ENCODE measurements at places on chromosomes 12 and 14. TPM values are rescaled to one million over a fixed set of nuclear protein-coding genes. Genes with fewer than 3 reads are reported as not detected.

DNA sequence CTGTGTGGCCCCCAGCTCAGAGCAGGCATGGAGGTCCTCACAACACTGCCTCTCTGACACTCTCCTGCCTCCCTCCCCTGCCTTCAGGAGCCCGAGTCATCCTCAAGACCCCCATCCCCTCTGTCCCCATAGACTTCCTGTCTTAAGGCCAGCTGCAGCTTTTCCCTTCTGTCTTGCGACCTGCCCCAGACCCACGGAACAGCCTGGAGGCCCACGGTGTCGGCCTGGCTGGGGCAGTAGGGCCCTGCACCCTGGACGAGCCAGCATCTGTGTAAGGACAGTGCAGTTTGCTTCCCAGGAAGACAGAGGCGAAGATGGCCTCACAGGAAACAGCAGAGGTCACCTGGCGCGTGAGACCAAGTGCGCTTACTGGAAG is 9.7 kb downstream of the TEDC1 start:
- H3K4me3 ChIP-seq, result no peak overlapping the region
- DNase-seq, result no peak

DNA sequence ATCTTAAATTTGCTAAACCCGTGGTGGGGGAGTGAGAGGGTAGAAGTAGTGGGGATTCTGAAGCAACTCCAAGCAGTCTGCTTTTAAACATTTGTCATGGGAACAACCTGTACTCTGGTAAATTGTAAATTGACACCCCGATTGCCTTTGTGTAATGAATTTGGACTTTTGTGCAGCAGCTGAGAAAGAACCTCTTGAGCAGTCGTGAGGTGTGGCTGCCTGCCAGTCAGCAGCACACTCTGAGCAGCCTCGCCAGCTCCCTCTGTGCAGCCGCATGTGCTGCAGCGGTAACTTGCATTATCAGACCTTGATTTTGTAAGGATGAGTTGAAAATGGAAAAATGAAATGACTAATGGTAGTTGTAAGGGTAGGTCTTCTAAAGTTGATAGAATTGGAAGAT is 74.3 kb downstream of the SUSD6 start:
- peak overlapping the region; percentile 81 for H3K27ac ChIP-seq
- no peaks in the 10 kb centered on the region for H3K27me3 ChIP-seq
- peaks cover 73% of the 10 kb centered on the region for H3K4me1 ChIP-seq
- peak overlapping the region; percentile 79 for H3K4me3 ChIP-seq
- peaks cover 5% of the 10 kb centered on the region for H3K36me3 ChIP-seq

- H3K36me3 ChIP-seq, result peaks cover 1% of the 10 kb centered on the region
- no peak overlapping the region for H3K4me3 ChIP-seq
- H3K27ac ChIP-seq, result no peak overlapping the region
- H3K4me1 ChIP-seq, result peaks cover 10% of the 10 kb centered on the region
- no peak for DNase-seq
These were observed 7.4 kb downstream of the SCARB1 start for GRCh38 chr12:124856132-124856841.

- H3K27me3 ChIP-seq, result no peaks in the 10 kb centered on the region
- H3K4me1 ChIP-seq, result no peaks in the 10 kb centered on the region
- no peaks in the 10 kb centered on the region for H3K36me3 ChIP-seq
These were observed 61.3 kb downstream of the ADCK1 start for GRCh38 chr14:77861201-77861600.

GRCh38 chr12:10967409-10967808 is 19.3 kb downstream of the TAS2R50 start:
- H3K27me3 ChIP-seq, result no peaks in the 10 kb centered on the region
- no peaks in the 10 kb centered on the region for H3K36me3 ChIP-seq
- H3K4me1 ChIP-seq, result no peaks in the 10 kb centered on the region
- no peak for DNase-seq

- no peak overlapping the region for H3K4me3 ChIP-seq
- H3K36me3 ChIP-seq, result peaks cover 15% of the 10 kb centered on the region
- no peak overlapping the region for H3K27ac ChIP-seq
- DNase-seq, result no peak
- H3K4me1 ChIP-seq, result peaks cover 24% of the 10 kb centered on the region
These were observed 38.8 kb upstream of the NINJ2 start for GRCh38 chr12:701896-702539.

- H3K36me3 ChIP-seq, result no peaks in the 10 kb centered on the region
- no peak overlapping the region for H3K4me3 ChIP-seq
- no peak for DNase-seq
- H3K27me3 ChIP-seq, result peaks cover 48% of the 10 kb centered on the region
- H3K4me1 ChIP-seq, result no peaks in the 10 kb centered on the region
- H3K27ac ChIP-seq, result no peak overlapping the region
These were observed 28.2 kb upstream of the STAB2 start for GRCh38 chr12:103558879-103559278.

- H3K27ac ChIP-seq, result no peak overlapping the region
- H3K4me3 ChIP-seq, result no peak overlapping the region
- no peak for DNase-seq
- no peaks in the 10 kb centered on the region for H3K4me1 ChIP-seq
- H3K36me3 ChIP-seq, result peaks cover 1% of the 10 kb centered on the region
These were observed 38.2 kb upstream of the TMX1 start for GRCh38 chr14:51201890-51202289.

DNA sequence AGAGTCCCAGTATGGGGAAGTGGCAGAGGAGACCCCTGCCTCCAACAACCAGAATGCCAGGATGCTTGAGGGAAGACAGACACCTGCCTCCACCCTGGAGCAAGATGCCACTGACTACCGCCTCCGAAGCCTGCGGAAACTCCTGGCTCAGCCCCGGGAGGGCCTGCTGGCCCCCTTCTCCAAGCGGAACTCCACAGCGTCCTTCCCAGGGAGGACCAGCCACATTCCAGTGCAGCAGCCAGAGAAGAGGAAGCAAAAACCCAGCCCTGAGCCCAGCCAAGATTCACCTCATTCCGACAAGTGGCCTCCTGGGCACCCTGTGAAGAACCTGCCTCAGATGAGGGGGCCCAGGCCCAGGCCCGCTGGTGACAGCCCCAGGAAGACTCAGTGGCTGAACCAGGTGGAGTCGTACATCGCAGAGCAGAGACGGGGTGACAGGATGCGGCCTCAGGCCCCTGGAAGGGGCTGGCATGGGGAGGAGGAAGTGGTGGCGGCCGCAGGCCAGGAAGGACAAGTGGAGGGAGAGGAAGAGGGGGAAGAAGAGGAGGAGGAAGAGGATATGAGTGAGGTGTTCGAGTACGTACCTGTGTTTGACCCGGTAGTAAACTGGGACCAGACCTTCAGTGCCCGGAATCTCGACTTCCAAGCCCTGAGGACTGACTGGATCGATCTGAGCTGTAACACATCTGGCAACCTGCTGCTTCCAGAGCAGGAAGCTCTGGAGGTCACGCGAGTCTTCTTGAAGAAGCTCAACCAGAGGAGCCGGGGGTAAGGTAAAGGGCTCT is 93.7 kb downstream of the B4GALNT3 start:
- H3K27ac ChIP-seq, result peak overlapping the region; percentile 81
- no peaks in the 10 kb centered on the region for H3K27me3 ChIP-seq
- DNase-seq, result no peak
- H3K4me3 ChIP-seq, result peak overlapping the region; percentile 29
- H3K36me3 ChIP-seq, result no peaks in the 10 kb centered on the region

GRCh38 chr12:104216521-104216924 is 944 bp downstream of the TXNRD1 start:
- peaks cover 1% of the 10 kb centered on the region for H3K27me3 ChIP-seq
- H3K4me3 ChIP-seq, result peak overlapping the region; percentile 83
- peaks cover 58% of the 10 kb centered on the region for H3K4me1 ChIP-seq
- peak overlapping the region; percentile 80 for H3K27ac ChIP-seq
- H3K36me3 ChIP-seq, result peaks cover 4% of the 10 kb centered on the region
- no peak for DNase-seq

DNA sequence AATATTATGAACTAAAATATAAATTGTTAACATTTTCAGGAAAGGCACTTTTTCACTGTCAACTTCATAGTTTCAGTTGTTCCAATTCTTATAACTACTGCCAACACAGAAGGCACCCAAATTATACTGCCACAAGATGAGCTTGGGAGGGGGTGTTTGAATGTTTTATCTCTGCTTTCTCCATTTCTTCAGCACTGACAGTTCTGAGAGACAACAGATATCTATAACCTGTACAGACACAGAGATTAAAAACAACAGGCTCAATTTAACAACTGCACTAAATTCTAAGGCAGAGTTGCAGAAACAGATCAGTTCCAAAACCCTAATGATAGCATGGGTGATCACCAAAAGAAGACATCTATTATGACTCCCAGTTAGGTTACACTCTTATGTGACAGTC is 12.8 kb downstream of the SCAF11 start:
- DNase-seq, result no peak
- no peak overlapping the region for H3K4me3 ChIP-seq
- no peak overlapping the region for H3K27ac ChIP-seq

- H3K4me1 ChIP-seq, result peaks cover 24% of the 10 kb centered on the region
- DNase-seq, result peak; percentile 25
- peaks cover 2% of the 10 kb centered on the region for H3K36me3 ChIP-seq
These were observed 693 bp upstream of the RIMKLB start for GRCh38 chr12:8697120-8697475.

GRCh38 chr14:80959496-80959895 is 4.1 kb downstream of the TSHR start:
- peak overlapping the region; percentile 58 for H3K4me3 ChIP-seq
- H3K27me3 ChIP-seq, result peaks cover 41% of the 10 kb centered on the region
- H3K36me3 ChIP-seq, result no peaks in the 10 kb centered on the region
- H3K4me1 ChIP-seq, result peaks cover 56% of the 10 kb centered on the region

- no peak for DNase-seq
- H3K27ac ChIP-seq, result no peak overlapping the region
- no peaks in the 10 kb centered on the region for H3K36me3 ChIP-seq
- H3K4me3 ChIP-seq, result no peak overlapping the region
These were observed 1140.6 kb downstream of the BCL11B start for GRCh38 chr14:98131406-98131805.

DNA sequence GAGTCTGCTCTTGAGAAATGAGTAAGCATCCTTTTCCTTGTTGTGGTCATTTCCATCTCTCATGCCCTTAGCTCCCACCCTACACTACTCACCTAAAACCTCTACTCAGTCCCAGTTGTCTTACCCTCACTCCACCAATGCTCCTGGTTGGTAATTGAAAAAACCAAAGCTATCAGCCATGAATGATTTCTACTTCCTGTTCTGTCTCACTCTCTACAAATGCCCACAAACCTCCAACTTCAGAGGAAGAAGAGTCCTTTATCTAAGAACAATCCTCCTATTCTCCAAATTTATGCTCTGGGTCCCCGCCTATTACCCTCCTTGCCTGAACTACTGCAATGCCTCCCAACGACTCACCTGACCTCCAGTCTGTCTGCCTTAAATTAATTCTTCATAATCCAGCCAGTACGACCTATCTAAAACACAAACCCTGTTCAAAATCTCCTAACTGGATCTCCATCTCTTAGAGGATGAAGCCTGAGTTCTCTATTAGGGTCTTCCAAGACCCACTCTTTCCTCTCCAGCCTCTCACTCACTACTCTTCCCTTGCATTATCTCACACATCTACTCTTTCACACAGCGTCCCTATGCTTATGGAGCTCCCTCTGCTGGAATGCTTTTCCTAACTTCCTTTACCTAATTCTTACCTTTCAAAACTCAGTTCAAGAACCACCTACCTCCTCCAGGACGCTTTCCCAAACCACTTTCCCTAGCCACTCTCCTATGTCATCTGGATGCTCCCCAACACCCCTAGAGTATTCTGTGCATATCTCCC is 2.2 kb downstream of the DHRS1 start:
- peaks cover 16% of the 10 kb centered on the region for H3K36me3 ChIP-seq
- DNase-seq, result no peak
- peak overlapping the region; percentile 10 for H3K27ac ChIP-seq
- H3K4me3 ChIP-seq, result peak overlapping the region; percentile 21
- H3K4me1 ChIP-seq, result peaks cover 58% of the 10 kb centered on the region

DNA sequence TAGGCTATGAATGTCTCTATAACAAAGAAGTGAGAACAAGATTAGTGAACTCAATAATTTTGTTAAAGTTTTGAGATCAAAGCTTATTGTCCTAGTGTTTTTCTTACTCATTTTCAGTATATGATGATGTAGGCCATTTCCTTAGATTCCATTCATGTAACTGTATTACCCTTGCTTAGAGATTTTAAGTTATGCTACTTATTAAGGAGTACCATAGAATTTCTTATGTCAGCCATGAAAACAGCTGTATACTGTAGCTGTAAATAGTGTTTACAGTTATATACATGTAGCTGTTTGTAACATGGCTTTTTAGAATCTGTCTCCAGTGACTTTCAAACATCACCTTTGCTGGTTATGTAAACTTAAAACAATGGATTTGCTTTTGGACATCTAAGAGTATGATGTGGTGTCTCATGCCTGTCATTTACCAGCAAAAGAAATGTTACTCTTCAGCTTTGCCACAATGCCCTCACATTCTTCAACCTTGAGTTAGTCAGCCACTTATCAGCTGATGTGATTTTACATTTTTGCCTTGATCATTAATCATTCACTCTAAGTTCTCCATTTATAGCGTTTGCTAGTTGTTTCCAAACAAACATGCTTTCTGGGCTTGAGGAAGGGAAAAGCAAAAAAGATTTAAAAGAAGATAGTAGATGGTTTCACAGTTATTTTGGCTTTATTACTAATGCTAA is 55.5 kb downstream of the SLC16A7 start:
- H3K27ac ChIP-seq, result peak overlapping the region; percentile 28
- H3K4me3 ChIP-seq, result no peak overlapping the region
- H3K27me3 ChIP-seq, result no peaks in the 10 kb centered on the region

- no peak for DNase-seq
- peaks cover 2% of the 10 kb centered on the region for H3K36me3 ChIP-seq
- peaks cover 15% of the 10 kb centered on the region for H3K4me1 ChIP-seq
- H3K4me3 ChIP-seq, result peak overlapping the region; percentile 76
- peaks cover 7% of the 10 kb centered on the region for H3K27me3 ChIP-seq
- H3K27ac ChIP-seq, result peak overlapping the region; percentile 71
These were observed 1.9 kb upstream of the PPP1R13B start for GRCh38 chr14:103849151-103849886.

- H3K27me3 ChIP-seq, result no peaks in the 10 kb centered on the region
- H3K4me1 ChIP-seq, result peaks cover 26% of the 10 kb centered on the region
- peak; percentile 64 for DNase-seq
- peak within 1 kb of the TSS; percentile 90 for H3K4me3 ChIP-seq
These were observed at the start of gene CCDC85C for GRCh38 chr14:99603471-99604277. CCDC85C (minus strand) TSS chr14:99604207; CDS start chr14:99603959, 248 bp downstream.

The SDR9C7 gene
- 0.14 TPM for total RNA-seq

The SYNE3 gene
- 66.2 TPM for total RNA-seq

The POLE gene
- 111 TPM for total RNA-seq

The PTGDR gene
- 0.60 TPM for total RNA-seq

The OTX2 gene
- not detected for total RNA-seq

The EXD2 gene
- 16.3 TPM for total RNA-seq

The KTN1 gene
- 144 TPM for total RNA-seq

The HOXC4 gene
- 1.1 TPM for total RNA-seq

The SLC10A1 gene
- total RNA-seq, result not detected

The MAP3K9 gene
- 6.2 TPM for total RNA-seq

The TNFAIP2 gene
- total RNA-seq, result 12.2 TPM

All from activated T-cell treated with anti-CD3 and anti-CD28 coated beads, Interleukin-2, amount 50 U/mL, for 72 hours (primary cell).